ENCODE measurements at places on chromosomes 5 and 9. TPM values are rescaled to one million over a fixed set of nuclear protein-coding genes. Genes with fewer than 3 reads are reported as not detected.
A peak's percentile ranks its signal among the peaks of the same experiment; 100 is the strongest.

SUSD3 gene
- 11.3 TPM for total RNA-seq

DNA sequence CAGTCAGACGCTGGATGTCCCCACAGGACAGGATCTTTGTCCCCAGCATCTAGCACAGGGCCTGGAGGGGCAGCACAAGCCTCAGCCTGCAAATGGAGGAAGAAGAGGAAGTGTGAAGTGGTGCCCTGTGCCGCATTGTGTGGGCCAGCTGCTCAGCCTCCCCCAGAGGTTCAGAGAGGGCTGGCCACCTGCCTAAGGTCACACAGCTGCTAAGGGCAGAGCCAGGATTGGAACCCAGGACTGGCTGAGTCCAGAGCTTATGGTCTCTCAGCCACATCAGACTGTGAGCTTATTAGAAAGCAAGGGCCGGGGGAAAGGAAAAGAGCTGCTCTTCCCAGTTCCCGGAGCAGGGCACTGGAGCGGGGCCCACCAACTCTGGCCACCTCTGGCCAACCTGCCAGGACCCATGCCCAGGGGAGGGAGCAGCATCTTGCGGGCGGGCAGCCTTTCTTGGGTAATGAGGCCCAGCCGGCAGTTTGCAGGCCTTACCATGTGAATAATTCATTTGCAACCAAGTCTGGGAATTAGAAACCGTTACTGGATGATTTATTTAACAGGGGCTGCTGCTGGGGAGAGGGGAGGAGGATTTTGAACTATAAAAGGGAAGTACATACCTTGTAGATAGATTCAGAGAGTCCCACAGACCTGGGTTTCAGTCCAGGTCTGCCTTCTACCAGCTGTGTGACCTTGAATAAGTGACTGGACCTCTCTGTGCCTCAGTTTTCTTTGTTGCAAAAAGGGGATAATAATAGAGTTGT lies 11.6 kb upstream of the CRB2 start:
- no peak for DNase-seq

DNA sequence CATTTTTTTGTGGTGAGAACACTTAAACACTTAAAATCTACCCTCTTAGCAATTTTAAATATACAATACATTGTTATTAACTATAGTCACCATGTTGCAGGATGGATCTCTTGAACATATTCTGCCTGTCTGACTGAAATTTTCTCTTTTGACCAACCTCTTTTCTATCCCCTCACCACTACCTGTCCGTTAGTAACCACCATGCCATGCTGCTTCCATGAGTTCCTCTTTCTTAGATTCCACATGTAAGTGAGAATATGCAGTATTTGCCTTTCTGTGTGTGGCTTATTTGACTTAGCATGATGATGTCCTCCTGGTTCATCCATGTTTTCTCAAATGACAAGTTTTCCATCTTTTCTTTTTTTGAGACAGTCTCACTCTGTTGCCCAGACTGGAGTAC lies 48.5 kb upstream of the NAA35 start:
- no peak for DNase-seq

NPR3 gene
- total RNA-seq: 0.39 TPM

PCDHAC2 gene
- 3.2 TPM for total RNA-seq

DNA sequence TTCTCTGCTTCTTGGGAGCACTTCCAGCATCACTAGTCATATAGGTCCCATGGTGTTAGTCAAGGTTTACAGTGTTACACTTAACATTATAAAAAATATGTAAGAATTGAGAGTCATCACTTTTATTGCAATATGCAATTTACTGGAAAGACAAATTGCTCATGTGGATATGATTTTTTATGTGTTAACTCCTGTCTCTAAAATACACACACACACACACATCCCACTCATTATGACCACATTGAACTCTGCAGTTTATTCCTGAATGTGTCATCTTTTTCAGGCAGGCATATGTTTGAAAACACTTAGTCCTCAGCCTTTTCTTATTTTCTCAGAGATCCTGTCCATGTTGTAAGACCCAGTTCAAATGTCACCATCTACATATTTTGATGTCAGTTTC lies 148.5 kb upstream of the MRPS30 start:
- DNase-seq: no peak

GRCh38 chr9:109369285-109369684 lies 48.4 kb upstream of the EPB41L4B start:
- no peak for DNase-seq

- no peak for DNase-seq
Observed at GRCh38 chr5:122073864-122074263, 4.2 kb downstream of the LOX start.

DNA sequence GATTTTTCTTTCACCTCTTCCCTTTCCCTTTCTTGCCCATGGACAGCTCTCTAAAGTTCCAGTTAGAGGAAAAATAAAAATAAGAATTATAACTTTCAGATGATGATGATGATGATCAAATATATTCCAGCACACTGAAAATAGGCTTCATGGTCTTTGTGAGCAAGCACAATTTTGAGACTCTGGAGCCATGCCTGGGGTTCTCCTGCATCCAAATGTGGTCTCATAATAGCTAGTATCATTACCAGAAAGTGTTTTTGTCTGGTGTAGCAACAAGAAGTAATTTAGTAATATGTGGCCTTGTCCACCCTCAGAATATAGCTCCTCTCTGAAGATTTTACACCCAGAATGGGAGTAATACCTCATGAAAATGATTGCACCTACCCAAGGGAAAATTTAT lies 150.4 kb downstream of the SNCAIP start:
- no peak for DNase-seq

DNA sequence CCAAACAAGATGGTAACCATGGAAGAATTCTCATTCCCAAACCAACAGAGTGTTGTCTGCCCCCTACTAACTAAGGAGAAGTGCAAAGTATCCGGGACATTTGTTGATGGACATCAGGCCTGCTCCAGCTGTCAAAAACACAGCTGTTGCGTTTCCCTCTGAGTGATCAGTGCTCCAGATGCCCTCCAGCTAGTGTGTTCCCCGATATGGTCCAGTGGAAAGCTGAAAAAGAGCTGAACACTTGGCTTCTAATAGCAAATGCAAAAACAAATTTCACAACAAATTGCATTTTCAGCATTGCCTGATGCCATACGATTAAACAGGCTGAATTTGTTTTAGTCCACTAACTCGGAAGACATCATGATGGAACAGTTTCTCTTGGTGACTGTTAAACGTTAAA lies 1398.7 kb downstream of the PTPRD start:
- no peak for DNase-seq

DNA sequence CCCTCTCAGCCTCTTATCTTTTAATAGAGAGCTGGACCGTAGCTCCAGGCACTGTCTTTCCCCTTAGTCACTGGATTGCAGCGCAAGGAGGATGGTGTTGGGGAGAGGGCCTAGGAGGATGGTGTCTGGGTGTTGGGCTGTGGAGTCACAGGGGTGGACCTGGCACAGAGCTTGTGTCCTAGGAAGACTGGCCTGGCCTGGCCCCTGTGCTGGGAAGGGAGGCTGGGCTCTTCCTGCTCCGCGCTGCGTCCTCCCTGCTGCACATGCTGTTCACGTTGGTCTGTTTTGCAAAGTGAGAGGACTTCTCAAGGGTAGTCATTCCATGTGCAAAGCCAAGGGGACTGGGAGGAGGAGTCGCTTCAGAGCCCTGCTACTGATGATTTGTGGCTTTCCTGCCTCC lies 123.9 kb downstream of the EHMT1 start:
- DNase-seq: no peak

- DNase-seq: no peak
Observed at GRCh38 chr5:72434781-72435437, 72.3 kb downstream of the ZNF366 start.

RASEF gene
- total RNA-seq: 0.12 TPM

- DNase-seq: no peak
Observed at GRCh38 chr9:750249-750967, 91.1 kb upstream of the DMRT1 start.

EGFLAM gene
- total RNA-seq: not detected

- no peak for DNase-seq
Observed at GRCh38 chr5:57976506-57976905, 483.4 kb downstream of the PLK2 start.

CYFIP2 gene
- 45.1 TPM for total RNA-seq

DNA sequence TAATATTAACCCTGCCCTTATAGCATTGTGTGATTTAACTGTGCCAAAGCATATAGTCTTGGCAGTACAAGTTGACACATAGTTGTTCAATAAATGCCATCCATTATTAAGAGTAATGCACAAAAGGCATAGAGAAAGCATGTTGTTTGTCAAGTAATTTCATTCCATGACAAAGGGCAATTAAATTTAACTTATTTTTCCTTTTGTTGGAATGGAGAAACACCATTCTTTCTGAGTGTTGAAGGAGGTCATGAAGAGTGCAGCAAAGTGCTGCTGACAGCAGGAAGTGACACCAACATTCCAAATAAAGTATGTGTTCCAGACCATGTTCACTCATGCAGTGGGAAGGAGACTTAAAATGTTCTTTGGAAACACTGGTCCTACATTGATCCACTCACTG lies 29.1 kb downstream of the ANKDD1B start:
- DNase-seq: peak; percentile 4

DNA sequence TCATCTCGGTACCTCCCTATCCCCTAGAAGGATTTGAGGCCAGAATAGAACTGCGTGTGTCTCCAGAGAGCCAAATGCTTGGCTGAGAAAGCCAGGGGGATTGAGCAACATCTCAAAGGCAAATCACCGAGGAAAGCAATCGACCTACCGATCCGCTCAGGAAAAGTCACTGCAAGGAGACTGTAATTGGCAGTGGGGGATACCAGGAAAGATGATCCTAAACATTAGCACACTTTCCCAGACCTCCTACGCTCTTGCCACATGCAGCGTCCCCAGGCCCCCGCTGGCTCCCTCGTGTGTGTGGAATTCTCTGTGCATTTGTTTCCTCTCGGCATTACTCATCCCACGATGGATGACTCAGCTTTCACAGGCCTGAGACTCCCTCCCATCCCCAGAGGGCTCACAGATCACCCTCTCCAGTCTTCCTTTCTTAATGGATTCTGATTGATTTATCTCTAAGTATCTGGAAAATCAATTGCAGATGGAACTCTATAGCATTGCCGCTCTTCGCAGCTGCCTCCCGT lies 82.2 kb upstream of the ICE1 start:
- peak; percentile 80 for DNase-seq

DNA sequence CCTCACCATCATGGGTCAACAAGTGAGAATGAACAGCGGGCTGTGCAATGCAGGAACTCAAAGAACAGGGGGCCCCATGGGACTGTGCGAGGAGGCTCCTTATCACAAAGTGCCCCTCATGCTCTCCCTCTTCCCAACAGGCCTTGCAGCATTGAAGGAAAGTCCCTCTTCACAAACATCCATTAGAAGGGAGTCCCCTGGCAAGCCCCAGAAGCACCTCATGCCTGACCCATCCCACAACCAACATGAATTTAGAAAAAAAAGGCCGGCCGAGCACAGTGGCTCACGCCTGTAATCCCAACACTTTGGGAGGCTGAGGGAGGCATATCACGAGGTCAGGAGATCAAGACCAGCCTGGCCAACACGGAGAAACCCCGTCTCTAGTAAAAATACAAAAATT lies 122.6 kb upstream of the FSTL4 start:
- DNase-seq: no peak

DNA sequence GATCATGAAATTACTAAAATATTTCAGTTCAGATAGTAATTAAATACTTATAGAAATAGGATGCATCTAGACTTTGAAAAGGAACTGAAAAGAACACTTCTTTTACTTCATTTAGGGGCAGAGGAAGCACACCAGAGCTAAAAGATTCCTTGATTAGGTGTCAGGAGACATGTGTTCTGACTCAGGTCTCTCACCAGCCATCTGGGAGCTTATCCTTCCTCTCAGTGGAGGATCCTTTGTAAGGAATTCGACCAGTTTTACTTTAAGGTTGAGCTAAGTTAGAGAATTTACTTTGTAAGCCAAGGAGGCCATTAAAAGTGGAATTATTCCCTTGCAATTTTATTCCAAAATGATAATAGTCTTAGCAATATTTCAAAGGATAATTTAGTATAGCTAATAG lies 16.7 kb downstream of the VCAN start:
- DNase-seq: no peak

DNA sequence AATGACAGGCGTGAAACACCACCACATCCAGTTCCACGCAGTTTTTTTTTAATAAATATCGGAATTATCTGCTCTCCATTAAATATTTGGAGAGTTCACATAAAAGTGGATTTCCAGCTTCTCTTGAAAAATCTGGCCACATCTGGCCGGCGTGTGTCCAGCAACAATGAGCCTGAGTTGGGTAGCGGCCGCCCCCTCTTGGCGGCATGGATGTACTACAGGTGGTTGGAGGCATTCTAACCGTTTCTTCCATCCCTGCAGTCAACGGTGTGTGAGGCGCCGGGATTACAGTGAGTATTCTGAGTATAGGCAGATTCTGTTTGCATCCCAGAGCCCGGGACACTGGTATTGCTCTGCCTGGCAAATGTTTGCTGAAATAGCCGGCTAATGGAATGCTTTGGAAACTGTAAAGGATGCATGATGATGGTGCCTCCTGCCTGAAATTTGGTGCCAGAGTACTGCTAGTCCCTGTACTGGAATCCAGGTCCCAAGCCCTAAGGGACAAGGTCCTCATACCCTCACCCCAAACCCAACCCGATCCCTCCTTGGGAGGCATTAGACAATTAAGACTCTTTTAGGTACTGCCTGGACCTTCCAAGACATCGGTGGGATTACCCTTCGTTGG lies 13.6 kb upstream of the GM2A start:
- peak; percentile 34 for DNase-seq

DNA sequence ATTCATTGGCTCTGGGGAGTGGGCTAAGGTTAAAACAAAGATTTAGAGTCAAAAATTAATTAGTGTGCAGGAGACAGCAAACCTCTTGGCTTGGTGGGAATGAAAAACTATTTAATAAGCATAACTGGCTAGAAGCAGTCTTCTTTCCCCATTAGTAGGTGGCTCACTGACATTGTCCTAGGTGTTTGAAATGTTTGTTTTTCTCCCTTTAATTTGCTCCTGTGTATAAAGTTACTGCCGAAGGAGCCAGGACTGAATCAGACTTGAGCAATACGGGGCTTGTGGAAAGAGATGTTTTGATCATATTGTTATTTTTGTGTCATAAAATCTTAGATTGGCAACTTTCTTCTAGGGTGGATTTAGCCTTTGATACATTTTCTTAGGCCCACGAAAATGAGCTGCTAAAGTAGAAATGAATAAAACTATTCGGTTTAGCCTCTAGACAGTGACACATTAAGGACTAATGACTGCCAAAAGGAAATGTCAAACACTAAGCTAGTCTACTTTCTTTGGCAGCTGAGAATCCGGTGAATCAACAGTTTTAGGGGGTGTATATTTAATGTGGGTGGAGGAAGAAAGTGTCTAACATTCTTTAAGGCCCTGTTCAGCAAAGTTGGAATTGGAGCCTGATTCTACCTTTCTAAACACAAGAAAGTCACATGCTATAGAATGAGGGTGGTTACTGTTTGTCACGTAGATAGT lies 30.2 kb downstream of the LRRTM2 start:
- DNase-seq: no peak

GRCh38 chr5:135437796-135438560 lies 9.2 kb downstream of the DCANP1 start:
- DNase-seq: peak; percentile 44

CAMK4 gene
- total RNA-seq: 10.2 TPM

NIM1K gene
- total RNA-seq: 0.44 TPM

- no peak for DNase-seq
Observed at GRCh38 chr5:172901012-172901780, 58.0 kb upstream of the RPL26L1 start.

Measured in HCT116 (cell line).